ENCODE measurements at places on chromosomes 6 and 20.

GRCh38 chr20:22071841-22072240 is 366.4 kb downstream of the PAX1 start:
- DNase-seq, result no peak

DNA sequence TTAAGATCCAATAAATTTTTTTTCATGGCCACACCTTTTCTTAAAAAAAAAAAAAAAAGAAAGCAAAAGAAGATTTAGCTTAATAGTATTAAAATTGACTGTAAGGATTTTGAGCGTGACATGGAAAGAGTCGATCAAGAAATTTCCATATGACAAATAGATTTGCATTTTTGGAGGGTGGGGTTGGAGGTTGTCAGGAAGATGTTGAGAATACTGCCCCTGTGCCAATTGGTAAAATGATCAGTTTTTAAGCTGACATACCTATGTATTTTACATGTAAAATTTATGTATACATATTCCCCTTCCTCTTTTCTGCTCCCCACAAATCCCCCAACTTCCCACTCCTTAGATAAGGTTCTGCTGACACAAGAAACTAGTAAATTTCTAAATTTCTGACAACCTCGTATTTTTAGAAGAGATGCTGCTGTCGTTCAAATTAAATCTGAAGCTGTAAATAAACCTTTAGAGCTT is 520.9 kb downstream of the CD83 start:
- no peak for DNase-seq

DNA sequence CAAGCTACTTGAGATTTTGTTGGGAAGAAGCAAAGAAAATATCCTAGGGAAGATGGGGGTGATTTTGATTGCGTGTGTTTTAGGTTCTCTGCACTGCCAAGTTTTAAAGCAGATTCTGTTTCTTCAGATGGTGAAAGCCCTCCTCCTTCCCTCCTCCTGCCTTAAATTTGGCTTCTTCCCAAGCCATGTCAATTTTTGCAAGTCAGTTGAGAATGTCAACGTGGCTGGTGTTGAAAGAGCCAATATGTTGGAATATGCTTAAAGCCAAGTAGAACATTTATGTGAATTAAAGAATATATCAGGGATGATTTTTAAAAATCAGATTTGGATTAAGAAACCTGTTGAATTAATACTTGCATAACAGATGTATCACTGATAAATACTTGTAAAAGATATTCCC is 270.8 kb downstream of the ARID1B start:
- no peak for DNase-seq

DNA sequence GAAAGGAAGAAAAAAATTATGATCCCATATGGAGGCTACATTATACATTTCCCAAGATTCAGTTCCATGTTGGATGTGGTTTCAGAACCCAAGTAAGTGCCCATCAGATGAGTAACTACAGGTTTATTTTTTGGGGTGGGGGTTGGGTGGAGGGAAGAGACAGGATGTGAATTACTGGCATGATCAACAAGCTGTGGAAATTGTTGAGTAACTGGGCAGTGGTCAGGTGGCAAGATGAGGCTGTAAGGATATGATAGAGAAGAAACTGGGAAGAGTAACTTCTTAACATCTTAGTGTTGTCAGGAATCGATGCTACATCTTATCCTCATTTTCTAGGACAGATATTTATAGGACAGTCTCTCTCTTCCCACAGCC is 153.5 kb downstream of the CFAP61 start:
- no peak for DNase-seq
